Activated CD4-positive, alpha-beta T cell treated with anti-CD3 and anti-CD28 coated beads for 1 hour (primary cell): ENCODE measurements at places on chromosomes 11 and 22.

DNA sequence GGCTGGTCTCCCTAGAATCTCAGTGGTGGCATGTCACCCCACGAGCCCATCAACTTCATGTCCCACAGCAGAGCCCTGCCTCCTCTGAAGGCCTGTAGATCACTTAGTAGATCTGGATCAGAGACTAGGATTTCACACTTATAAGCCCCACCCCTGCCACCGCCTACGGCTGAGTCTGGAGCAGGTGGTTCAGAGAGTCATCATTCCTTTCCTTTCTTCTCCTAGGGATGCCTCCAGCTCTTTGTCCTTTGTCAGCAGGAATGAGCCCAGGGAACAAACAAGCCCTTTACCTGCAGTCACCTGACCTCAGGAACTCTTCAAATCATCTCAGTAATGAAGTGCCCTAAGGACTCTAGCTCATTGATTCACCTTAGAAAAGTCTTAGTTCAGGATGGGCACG lies 37.8 kb downstream of the SCGB1A1 start:
- no peak for DNase-seq

DNA sequence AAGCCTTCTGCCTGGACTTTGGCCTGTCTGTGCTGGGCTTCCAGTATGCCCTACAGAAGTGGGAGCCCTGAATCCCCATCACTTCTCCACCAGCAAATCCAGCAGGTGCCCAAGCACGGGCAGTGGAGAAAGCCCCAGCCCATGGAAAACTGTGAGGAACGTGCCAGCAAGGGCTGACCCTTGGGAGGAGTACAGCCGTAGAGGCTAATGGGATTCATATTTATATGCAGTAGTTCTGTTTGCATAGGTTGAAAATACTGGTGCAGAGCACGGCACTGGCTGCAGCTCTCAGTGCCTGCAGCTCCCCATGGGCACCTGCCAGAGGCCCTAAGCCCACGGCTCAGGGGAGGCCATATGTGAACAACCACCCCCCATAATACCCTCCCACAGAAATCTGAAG lies 10.1 kb downstream of the NAGA start:
- DNase-seq = no peak

DNA sequence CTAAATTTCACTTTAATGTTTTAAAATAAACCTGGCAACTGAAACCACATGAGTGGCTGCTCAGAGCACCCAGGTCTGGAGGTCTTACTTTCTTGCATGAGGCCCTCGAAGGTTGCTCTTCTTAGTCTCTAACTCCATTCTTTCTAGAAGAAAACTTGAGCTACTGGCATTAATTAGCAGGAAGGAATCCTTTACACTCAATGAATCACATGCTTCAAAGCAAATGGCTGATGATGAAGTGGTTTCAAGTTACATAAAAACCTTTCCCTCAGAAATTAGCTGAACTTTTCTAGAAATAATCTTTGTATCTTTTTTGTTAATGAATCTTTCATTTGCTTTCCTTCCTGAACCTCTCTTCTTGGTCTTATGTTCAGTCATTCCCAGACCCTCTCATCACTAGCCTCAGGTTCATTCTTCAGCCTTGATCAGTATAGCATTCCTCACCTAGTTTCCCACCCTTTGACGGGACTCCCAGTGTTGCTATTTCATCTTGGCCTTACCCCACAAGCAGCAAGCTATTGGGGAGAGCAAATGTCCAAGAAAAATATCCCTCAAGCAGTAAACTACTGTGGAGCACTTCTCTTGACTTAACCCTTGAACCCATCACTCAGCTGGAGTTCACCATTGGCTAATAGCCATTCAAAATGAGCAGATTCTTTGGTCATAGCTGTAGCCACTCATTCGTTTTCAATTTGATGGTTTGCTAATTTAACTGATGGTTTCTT lies 75.1 kb downstream of the INSC start:
- DNase-seq = no peak

DNA sequence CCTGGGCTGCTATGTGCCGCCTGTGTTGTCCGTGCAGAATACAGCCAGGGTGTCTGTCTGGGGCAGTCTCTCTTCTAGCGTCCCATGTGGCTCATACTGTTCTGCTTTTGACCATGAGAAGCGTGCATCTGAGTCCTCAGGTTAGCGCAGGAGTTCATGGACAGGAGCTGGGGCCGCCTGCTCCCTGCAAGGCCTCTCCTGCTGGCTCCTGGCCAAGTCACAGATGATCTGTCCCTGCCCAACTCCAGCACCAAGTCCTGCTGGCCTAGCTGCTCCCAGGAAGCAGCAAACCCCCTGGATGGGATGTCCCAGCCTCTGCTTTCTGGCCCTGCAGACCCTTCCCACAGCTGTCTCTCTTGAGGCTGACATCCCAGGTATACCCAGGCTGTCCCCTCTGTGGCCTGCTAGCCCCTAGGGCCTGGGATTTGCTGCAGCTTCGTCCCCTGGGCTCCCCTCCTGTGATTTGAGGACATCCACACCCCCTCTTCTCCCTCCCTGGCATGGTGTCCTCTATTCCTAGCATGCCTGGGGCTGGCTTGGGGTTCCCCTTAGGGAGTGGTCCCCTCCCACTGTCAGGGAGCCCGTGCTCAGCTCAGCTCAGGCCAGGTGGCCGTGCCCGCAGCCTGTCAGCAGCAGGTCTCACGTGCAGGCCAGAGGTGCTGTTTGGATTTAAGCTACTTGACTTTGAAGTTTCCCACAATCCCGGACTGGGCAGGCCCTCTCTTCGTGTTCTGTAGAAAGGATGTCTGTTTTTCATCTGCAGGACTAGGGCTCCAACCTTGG lies 17.8 kb downstream of the PRR5 start:
- no peak for DNase-seq

DNA sequence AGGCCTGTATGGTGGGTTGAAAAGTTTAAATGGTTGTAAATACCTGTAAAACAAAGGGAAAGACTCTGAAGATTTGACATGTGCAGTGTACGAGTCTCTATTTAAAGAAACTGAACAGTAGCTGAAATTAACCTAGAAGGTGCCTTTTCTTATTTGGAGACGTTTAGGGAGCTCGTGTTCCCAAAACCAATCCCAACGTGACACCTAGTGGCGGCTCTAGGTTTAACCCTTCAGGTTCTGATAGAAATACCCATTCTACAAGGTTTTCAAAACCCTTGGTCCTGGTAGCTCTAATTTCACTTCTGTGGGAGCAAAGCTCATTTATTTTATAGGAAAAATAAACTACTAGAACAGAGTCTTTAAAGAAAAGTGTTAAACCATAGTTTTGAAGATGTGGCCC lies 258.3 kb downstream of the LRRC4C start:
- DNase-seq = no peak

DNA sequence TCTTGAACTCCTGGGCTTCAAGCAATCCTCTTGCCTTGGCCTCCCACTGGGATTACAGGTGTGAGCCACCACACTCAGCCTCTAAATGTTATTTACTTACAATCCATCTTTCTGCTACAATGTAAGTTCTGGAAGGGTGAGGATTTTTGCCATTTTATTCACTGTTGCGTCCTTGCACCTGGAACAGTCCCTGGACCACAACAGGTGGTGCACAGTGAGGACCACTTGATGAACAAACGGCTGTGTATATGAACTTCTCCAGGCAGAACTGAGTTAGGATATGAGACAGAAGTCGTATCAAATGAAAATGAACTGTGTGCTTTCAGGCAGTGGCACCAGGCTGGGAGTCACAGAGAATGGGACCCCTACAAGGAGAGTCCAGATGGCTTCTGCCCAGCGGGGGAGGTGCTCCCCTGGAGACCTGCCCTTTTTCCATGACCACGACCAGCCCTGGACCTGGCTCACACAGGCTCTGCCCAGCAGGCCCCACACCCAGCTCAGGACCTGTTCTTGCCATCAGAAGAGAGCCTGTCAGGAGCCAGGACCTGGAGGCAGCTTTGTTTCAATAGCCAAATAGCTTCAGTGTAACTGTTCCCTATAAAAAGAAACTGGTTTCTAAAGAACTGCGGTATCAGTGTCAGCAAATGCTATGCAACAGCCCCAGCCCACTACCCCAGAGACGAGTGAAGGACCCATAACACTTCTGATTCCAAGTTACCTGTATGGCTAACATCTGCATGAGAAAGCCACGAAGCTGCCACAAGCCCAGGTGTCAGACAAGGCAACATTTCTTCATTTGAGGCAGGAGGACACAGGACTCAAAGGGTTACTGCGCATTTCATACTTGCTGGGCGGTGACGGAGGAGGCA lies 104.9 kb downstream of the MICAL3 start:
- DNase-seq = no peak
